Activated T-cell treated with anti-CD3 and anti-CD28 coated beads for 4 hours (primary cell): ENCODE measurements at places on chromosomes 4 and X.

GRCh38 chr4:1194010-1194900 lies 21.9 kb upstream of the SPON2 start:
- no peak for DNase-seq

GRCh38 chr4:10684631-10685030 lies at the start of gene CLNK:
Gene CLNK, minus strand, starts transcription at chr4:10684768. Its CDS starts 16,899 bp downstream, at chr4:10667869.
- no peak for DNase-seq

- DNase-seq: no peak
These were observed 1646.9 kb upstream of the ADGRL3 start for GRCh38 chr4:59553063-59553720.

DNA sequence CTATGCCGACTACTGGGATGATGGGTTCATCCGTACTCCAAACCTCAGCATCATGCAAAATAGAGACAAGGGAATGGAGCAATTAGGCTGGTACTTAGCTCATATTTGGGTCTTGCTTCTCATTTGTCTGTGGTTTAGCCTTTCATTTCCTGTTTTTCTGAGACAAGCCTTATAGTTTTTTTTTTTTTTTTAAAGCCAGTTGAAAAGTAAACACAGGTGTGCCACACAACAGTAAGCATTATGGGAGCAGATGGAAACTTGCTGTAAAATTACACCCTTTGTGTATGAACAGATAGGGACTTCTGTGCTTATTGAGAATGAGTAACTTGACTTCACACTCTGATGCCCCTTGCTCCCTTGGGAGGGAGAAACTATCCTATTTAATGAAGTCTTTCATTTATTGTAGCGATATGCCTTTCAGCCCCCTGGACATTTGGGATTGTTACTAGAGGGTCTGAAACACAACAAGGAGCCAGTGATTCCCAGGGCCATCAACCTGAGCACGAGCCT lies 13.7 kb downstream of the RASSF6 start:
- DNase-seq: no peak

GRCh38 chr4:72767618-72768302 lies 198.7 kb upstream of the ADAMTS3 start:
- DNase-seq: no peak

- DNase-seq: no peak
These were observed 16.6 kb upstream of the UBA1 start for GRCh38 chrX:47177079-47177478.

DNA sequence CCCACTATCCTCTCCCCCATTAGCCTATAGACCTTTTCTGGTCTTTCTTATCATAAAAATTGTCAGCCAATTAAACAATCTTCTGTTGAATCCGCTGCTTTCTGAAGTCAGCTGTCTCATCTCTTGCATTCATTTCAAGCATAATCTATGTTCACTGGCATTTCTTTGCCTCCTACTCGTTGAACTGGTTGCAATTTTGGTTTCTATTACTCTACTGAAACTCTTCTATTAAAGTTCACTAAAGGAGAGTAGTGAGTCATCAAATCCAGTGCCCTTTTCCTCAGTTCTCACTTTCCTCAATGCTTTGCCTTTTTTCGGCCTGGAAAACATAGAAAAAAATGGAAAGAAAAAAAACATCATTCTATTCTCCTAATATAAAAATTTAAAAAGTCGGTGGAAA lies 23.9 kb upstream of the CXCL13 start:
- DNase-seq: no peak

DNA sequence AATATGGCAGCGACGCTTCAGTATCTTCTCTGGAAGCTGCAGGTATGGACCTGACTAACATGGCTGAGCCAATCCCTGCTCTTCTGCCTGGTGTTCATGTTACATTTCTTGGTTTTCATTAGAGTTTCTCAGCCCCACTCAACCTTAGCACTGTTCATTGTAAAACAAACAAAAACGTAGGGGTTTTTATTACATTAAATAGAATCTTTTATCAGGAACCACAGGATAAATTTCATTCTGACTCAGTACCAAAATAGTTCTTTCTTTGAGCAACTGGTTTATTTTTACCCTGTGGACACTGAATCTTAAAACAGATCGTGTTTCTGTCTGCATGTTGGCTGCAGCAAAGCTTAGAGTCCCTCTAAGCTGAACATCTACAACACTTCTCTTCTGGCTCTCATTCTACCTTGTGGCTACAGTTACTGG lies 27.1 kb downstream of the FHIP1A start:
- no peak for DNase-seq

DNA sequence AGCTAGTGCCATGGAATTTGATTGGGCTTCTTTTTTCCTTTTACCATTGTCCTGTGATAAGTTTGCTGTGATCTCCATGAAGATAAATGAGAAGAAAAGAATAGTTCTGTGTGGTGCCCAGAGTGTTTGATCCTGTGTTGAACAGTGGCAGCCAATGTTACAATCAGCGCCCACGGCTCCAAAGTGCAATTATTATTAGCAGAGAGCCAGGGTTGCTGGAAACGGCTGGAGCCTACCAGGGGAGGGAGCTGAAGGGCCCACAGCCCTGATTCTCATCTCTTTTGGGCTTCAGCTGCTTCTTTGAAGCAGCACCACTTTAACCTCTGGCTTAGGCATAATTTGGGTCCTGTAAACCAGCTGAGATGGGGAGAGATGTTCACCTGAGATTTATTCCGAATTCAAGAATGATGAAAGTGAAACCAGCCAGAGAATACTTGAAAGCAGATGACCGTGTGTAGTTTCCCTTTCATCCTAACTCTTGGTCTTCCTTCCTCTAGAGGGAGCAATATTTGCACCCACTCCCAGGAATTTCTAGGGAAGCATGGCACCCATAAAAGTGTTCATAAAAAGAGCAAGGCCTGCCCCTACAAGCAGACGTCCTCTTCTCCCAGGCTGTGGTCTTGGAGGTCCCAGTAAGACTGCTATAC lies 298.3 kb downstream of the EVC2 start:
- no peak for DNase-seq

GRCh38 chrX:51694254-51694653 lies 11.6 kb upstream of the CENPVL2 start:
- DNase-seq: no peak

GRCh38 chr4:5867866-5868265 lies 25.0 kb downstream of the CRMP1 start:
- DNase-seq: no peak

DNA sequence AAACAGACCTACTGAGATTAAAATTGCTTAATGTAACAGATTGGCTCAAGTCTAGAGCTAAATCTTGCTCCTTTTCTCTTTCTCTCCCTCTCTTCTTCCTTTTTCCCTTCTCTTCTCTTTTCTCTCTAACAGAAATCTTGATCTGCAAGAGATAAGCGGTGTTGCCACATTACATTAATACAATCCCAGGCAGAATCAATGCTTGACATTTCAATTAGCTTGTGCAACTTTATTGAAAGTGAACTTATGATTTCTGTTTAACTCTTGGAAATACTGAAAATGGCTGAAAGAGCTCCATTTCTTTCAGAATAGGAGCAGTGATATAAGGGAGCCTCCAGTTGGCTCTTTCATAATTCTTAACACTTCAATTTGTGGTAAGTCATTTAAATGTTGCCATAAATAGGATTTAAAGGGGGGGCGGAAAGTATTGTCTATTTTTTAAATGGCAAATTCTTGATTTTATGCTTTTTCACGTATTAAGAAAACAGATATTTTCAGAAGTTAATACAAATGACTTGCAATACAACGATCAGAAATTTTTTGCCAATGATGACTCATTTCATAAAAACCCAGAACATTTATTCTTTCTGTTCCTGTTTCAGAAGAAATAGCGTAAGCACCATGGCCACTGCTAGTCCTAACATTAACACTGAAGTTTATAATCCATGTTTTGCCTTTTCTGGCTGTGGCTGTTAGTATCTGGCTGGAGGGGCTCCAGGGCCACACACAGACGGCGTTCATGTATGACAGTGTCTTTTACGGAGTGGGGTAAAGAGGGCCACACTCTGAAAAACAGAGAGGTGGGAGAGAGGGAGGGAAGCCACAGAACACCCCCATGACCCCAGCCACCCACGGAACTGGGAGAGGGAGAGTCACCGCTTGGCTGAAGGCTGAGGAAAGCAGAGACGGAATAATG lies 115.7 kb upstream of the FAT1 start:
- no peak for DNase-seq

- DNase-seq: no peak
These were observed 23.4 kb downstream of the ARHGEF9 start for GRCh38 chrX:63761639-63762038.

DNA sequence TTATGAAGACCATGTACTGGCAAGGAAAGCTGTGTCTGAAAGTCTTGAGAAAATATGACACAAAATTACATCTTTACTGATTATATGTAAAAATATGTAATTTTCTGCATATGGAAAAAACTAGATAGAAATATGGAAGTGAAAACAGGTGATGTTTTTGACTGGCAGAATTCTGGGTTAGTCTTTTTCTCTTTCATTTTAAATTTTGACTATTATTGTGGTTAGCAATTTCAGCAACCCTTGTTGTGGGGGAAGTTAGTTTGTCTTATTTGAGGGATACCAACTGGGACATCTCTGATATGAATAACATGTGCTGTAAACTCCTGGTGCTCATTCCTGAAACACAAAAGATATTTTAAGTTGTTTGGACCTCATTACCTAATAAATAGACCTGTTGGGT lies 49.9 kb upstream of the CPEB2 start:
- DNase-seq: no peak
